ENCODE measurements at places on chromosomes 2 and 18. TPM values are rescaled to one million over a fixed set of nuclear protein-coding genes. Genes with fewer than 3 reads are reported as not detected.

DNA sequence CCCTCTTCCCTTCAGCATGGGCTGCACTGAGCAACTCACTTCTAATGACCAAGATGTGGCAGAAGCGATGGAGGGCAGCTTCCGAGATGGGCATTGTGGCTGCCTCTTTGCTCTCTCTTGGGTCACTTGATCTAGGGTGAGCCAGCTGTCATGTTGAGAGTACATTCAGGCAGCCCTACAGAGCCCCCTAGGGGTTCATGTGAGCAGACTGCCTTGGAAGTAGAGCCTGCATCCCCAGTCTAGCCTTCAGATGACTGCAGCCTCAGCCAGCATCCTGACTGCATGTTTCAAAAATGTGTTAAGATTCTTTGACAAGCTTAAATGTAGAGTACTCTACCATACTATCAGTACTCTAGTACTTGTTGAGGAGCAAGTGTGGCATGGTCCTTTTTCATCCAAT lies 143.9 kb downstream of the NCK2 start:
- DNase-seq = no peak
- no peaks in the 10 kb centered on the region for H3K27me3 ChIP-seq
- no peak overlapping the region for H3K4me3 ChIP-seq
- peaks cover 17% of the 10 kb centered on the region for H3K4me1 ChIP-seq

DNA sequence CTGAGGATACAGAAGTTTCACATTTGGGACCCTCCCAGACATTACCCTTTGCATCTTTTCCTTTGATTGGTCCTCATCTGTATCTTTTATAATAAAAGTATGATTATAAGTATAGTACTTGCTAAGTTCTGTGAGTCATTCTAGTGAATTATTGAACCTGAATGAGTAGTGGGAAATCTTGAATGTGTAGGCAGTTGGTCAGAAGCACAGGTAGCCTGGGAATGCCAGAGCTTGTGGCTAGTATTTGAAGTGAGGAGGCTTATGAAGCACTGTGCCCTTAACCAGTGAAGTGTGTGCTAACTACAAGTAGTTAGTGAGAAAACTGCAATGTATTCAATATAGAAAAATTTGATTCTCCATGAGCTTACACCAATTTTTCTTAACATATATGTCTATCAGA lies 257.6 kb downstream of the GRB14 start:
- no peaks in the 10 kb centered on the region for H3K4me1 ChIP-seq
- H3K27ac ChIP-seq = no peak overlapping the region
- H3K27me3 ChIP-seq = peaks cover 16% of the 10 kb centered on the region
- no peaks in the 10 kb centered on the region for H3K36me3 ChIP-seq

Gene CHCHD5
- 32.3 TPM for total RNA-seq

Gene GYPC
- 39.7 TPM for total RNA-seq

Gene PTMA
- 1,149 TPM for total RNA-seq

- no peaks in the 10 kb centered on the region for H3K27me3 ChIP-seq
- peak overlapping the region; percentile 92 for H3K27ac ChIP-seq
- H3K36me3 ChIP-seq = no peaks in the 10 kb centered on the region
- peaks cover 42% of the 10 kb centered on the region for H3K4me1 ChIP-seq
Observed at GRCh38 chr2:20584045-20584398, 66.9 kb downstream of the HS1BP3 start.

GRCh38 chr2:38960609-38961320 lies 71.1 kb downstream of the ARHGEF33 start:
- no peak for DNase-seq
- H3K27me3 ChIP-seq = no peaks in the 10 kb centered on the region
- no peak overlapping the region for H3K4me3 ChIP-seq

- no peak for DNase-seq
- H3K27me3 ChIP-seq = peaks cover 83% of the 10 kb centered on the region
- no peak overlapping the region for H3K27ac ChIP-seq
- peaks cover 15% of the 10 kb centered on the region for H3K4me1 ChIP-seq
- no peak overlapping the region for H3K4me3 ChIP-seq
- H3K36me3 ChIP-seq = no peaks in the 10 kb centered on the region
Observed at GRCh38 chr2:120344214-120344975, 1.5 kb upstream of the INHBB start.

GRCh38 chr2:100902817-100903405 lies 83.0 kb downstream of the NPAS2 start:
- H3K36me3 ChIP-seq = no peaks in the 10 kb centered on the region
- H3K27me3 ChIP-seq = peaks cover 10% of the 10 kb centered on the region
- H3K4me1 ChIP-seq = peaks cover 17% of the 10 kb centered on the region
- H3K4me3 ChIP-seq = no peak overlapping the region
- no peak for DNase-seq
- H3K27ac ChIP-seq = peak overlapping the region; percentile 36

DNA sequence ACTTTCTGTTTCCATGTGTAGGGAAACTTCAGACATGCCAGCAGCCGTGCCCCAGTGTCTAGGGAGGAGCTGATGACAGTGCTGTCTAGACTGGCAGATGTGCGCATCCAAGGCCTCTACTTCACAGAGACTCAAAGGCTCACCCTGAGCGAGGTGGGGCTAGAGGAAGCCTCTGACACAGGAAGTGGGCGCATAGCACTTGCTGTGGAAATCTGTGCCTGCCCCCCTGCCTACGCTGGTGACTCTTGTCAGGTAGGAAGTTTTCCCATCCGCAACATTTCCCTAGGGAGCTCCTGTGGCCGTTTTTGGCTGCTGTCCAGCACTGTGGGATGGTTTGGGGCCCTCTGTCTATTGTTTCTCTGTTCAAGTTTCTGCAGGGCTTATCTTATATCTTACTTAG lies 143.1 kb upstream of the TTC39C start:
- H3K36me3 ChIP-seq = no peaks in the 10 kb centered on the region
- no peak overlapping the region for H3K4me3 ChIP-seq
- H3K27ac ChIP-seq = no peak overlapping the region
- DNase-seq = no peak
- peaks cover 35% of the 10 kb centered on the region for H3K4me1 ChIP-seq

GRCh38 chr2:219296142-219296541 lies 13.1 kb downstream of the PTPRN start:
- H3K36me3 ChIP-seq = no peaks in the 10 kb centered on the region
- H3K27me3 ChIP-seq = peaks cover 46% of the 10 kb centered on the region

Gene TCF7L1
- total RNA-seq = 48.3 TPM

DNA sequence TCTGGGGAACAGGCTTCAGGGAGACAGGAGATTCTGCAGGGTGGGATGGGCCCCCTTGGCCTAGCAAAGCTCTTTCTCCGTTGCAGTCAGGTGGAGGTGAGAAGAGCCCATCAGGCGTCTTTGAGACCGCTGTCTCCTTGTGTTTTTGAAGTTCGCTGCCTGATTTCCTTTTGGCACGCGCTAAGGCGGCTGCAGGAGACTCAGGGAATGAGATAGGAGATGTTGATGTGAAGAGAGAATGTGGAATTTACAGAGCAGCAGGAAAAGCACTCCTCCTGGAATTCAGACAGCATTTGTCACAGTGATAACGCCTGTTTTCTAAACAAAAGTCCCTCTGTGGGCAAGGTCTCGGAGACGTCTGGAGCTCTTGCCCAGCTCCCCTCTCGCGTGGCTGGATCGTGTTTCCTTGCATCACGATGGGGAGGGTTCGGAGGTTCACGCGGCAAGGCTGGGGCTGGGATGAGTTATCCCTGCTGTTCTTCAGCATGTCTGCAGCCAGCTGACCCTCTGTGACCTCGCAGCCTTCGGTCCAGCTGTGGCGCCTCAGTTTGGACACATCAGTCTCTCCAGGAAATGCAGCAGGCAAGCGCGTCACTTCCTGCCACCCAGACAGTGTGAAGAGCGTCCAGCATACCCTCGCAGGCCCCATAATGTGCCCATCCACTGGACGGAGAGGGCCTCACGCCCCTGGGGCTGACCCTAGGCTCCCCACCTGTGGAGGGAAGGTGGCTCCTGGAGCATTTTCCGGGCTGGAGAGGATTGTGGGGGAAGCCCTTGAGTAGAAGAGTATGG lies 30.2 kb downstream of the GLI2 start:
- H3K27ac ChIP-seq = peak overlapping the region; percentile 99
- H3K4me1 ChIP-seq = peaks cover 83% of the 10 kb centered on the region
- no peaks in the 10 kb centered on the region for H3K27me3 ChIP-seq
- DNase-seq = no peak
- peak overlapping the region; percentile 23 for H3K4me3 ChIP-seq
- no peaks in the 10 kb centered on the region for H3K36me3 ChIP-seq

DNA sequence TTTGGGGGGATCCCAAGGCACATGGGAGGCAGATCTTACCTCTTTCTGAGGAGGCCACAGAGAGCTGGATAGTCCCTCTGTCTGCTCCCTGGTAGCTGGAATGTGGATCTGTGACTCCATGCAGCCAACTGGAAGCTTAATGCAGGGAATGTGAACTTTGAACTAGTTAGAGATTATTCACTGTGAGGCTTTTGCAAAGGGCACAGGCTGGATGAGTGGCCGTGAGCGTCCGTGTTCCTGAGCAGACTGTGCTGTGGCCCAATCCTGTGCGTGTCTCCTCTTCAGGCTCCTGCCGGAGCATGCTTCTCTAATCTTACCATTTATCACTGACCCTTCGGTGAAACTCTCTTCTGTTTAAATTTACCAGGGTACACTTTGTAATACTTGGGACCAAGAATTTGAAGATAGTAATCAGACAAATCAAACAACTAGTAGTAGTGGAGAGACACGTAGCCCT lies 187.6 kb downstream of the PTPRM start:
- DNase-seq = no peak
- no peaks in the 10 kb centered on the region for H3K36me3 ChIP-seq
- H3K4me1 ChIP-seq = peaks cover 53% of the 10 kb centered on the region
- no peaks in the 10 kb centered on the region for H3K27me3 ChIP-seq
- no peak overlapping the region for H3K4me3 ChIP-seq

DNA sequence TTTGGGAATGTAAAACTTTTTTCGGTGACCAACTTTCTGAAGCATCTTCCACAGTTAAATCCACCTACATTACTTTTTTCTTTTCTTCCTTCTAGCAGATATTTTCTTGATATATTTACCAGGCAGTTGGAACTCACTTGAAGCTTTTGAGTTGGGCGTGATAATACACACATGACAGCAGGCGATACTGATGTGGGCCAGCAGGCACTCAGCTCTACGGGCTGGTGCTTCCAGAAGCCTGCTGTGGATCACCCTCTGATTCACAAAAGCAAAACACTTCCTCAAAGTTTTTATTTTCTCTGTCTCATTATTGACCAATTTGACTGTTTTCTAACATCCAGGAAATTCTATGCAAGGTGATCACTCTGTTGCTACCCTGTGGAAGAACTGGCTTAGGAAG lies 22.9 kb downstream of the GRHL1 start:
- DNase-seq = no peak
- no peak overlapping the region for H3K4me3 ChIP-seq
- H3K36me3 ChIP-seq = peaks cover 17% of the 10 kb centered on the region
- H3K27me3 ChIP-seq = no peaks in the 10 kb centered on the region
- H3K27ac ChIP-seq = no peak overlapping the region
- peaks cover 52% of the 10 kb centered on the region for H3K4me1 ChIP-seq

Gene SGPP2
- total RNA-seq = 0.23 TPM

GRCh38 chr2:220513573-220514288 lies 886.3 kb downstream of the SLC4A3 start:
- peaks cover 31% of the 10 kb centered on the region for H3K4me1 ChIP-seq
- no peak overlapping the region for H3K4me3 ChIP-seq
- DNase-seq = no peak
- H3K27ac ChIP-seq = no peak overlapping the region
- peaks cover 2% of the 10 kb centered on the region for H3K27me3 ChIP-seq

DNA sequence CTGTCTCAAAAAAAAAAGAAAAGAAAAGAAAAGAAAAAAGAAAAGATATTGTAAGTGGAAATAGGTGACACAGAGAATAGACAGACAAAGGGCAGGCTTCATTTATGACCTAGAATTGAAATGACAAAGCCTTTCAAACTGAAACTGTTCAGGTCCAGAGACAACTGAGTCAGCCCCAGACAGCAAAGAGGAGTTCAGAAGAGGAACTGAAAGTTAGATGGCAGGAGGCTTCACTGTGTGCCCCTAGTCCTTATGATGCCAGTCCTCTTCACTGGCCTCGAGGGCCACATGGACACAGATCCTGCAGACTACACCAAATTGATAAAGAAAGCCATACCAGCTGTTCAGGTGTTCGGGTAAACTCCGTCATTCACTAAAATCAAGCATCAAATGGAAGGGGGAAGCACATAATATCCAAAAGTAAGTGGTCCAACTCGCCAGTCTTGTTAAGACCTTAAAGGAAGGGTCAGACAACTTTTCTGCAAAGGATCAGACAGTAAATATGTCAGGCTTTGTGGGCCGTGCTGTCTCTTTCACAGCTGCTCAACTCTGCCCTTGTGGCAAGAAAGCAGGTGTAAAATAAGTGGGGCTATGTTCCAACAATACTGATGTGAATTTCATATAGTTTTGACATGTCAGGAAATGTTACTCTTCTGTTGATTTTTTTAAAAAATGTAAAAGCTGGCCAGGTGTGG lies 231.9 kb upstream of the MGAT5 start:
- no peaks in the 10 kb centered on the region for H3K4me1 ChIP-seq
- H3K27me3 ChIP-seq = no peaks in the 10 kb centered on the region
- H3K4me3 ChIP-seq = no peak overlapping the region
- no peak overlapping the region for H3K27ac ChIP-seq
- no peaks in the 10 kb centered on the region for H3K36me3 ChIP-seq

DNA sequence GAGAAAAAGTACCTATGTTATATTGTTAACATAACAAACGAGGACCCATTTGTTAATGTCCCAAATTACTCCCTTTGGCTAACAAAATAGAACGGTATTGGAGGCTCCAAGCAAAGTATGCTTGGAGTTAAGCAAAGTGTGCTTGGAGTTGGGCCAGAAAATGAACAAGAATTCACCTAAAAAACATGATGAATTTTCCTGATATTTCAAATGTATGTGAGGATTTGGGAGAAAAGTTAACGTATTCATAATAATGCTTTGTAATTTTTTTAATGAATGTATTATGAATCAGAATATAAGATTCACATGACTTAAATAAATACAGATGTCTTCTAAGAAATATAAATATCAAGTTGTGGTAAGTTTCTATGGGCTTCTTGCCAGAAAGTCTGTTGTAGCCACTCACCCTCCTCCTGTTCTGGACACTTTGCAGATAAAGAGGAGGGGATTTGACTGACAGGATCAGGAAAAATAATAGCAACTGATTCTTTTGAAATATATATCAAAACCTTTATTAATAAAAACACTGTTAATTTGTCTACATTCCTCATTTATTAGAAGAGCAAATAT lies 423.7 kb upstream of the MMADHC start:
- H3K4me3 ChIP-seq = no peak overlapping the region
- H3K27me3 ChIP-seq = no peaks in the 10 kb centered on the region
- peaks cover 4% of the 10 kb centered on the region for H3K36me3 ChIP-seq
- no peak for DNase-seq

DNA sequence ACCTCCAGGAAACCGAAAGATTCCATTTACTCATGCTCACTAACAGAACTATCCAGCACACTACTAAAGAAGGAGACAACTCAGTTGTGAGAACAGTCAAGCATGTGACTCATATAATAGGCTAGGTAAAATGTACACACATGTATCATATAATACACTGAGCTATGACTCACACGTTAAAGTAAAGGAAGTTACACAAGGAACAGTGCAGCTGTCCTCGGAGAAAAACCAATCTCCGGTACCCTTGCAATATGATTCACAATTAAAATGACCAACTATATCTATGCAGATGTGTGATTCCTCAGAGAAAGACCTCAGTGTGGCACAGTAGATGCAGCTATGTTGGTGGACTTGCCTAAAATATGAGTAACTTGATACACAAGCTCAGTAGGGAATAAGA lies 76.5 kb downstream of the STRN start:
- H3K36me3 ChIP-seq = peaks cover 10% of the 10 kb centered on the region
- no peak overlapping the region for H3K27ac ChIP-seq
- no peaks in the 10 kb centered on the region for H3K4me1 ChIP-seq
- no peak for DNase-seq
